ENCODE measurements at places on chromosomes 16 and 17.

GRCh38 chr16:55981557-55981956 is 106.4 kb upstream of the CES5A start:
- DNase-seq = no peak

DNA sequence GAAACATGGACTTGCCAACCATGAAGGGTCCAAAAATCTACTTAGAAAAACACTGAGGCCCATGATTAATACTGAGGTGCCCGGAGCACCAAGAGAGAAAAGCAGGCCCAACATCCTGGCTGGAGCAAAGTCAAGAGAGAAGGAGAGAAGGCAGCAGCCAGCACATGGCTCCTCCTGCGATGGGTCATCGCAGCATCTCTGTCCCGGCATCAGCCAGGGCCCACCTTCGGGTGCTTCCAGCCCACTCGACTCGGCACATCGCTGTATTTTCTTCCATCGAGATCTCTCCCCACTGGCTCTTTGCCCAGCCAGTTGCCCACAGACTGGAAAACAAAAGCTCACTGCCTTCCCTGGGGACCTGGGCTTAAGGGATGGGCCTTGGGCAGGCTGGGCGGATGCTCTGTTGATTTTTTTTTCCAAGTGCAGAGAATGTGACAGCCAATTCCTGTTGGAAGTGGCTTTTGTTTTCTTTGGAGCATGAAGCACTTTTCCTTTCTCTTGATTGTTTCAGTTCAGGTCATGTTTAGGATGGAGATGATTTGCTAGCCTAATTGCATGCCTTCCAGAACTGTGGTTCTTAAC is 58.1 kb downstream of the CYB5B start:
- no peak for DNase-seq

GRCh38 chr17:67067571-67068482 is 23.5 kb downstream of the CACNG1 start:
- DNase-seq = no peak

- DNase-seq = no peak
Observed at GRCh38 chr17:48985436-48986245, 11.5 kb upstream of the IGF2BP1 start.

DNA sequence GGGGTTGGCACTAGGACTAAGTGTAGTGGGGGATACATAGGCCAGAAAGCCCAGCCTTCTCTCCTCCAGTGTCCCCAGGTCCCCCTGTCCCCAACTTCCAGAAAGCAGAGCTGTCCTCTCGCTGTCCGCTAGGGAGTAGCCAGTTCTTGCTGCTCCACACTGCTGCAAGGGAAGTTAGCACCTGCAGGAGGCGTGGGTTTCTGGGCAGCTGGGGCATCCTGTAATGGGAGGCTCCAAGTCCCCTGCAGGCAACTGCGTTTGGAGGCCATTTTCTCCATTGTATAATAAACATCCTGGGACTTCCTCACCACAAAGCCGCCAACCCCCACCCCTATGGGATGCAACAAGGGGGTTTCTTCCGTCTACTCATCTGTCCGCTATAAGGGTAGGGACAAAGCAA is 1.7 kb downstream of the RPRML start:
- no peak for DNase-seq

DNA sequence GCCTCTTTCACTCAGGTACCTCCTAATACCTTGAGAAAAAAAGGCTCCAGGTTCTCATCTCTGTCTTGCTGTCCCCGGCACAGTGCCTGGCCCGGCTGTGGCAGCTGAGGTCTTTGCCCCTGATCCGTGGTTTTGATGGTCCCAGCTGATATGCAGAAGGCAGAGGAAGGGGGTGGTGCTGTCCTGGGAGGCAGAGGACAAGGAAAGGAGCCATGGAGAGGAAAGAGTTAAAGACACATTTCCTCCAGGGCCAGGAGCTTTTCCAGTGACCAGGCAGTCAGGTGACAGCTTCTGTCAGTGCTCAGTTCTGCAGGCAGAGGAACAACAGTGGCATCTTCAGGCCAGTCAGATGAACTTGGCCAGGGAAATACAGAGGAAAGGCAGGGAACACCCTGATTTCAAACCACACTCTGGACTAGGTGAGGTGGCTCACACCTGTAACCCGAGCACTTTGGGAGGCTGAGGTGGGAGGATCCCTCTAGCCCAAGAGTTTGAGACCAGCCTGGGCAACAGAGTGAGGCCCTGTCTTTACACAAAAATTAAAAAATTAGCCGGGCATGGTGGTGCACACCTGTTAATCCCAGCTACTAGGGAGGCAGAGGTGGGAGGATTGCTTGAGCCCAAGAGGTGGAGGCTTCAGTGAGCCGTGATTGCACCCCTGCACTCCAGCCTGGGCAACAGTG is 3.3 kb upstream of the COG1 start:
- DNase-seq = no peak

GRCh38 chr16:86040496-86040895 is 141.5 kb downstream of the IRF8 start:
- DNase-seq = no peak

GRCh38 chr17:28944862-28945741 is 6.2 kb downstream of the PHF12 start:
- no peak for DNase-seq

DNA sequence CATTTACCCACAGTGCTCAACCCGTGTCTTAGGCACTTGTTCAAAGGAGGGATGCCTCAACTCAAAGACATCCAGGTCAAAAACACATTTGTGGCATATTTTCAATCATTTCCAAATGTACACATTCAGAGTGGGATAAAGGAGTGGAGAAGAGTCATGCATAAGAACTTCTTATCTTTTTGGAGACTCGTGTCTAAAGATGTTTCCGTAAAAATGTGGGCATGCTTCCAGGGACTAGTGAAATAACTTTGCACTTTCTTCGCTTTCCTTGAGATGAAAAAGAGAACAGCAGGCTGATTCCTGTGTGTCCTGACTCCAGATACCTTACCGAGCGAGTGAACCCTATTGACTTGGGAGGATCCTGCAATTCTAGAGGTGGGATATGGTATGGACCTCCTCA is 256.6 kb upstream of the KCNJ16 start:
- no peak for DNase-seq

GRCh38 chr17:14014657-14015056 is 54.6 kb upstream of the COX10 start:
- no peak for DNase-seq

- DNase-seq = no peak
Observed at GRCh38 chr16:68526143-68526781, 12.8 kb upstream of the ZFP90 start.

GRCh38 chr17:16919663-16920627 is 52.0 kb downstream of the TNFRSF13B start:
- peak; percentile 57 for DNase-seq

GRCh38 chr16:64278196-64278595 is 843.7 kb downstream of the CDH11 start:
- no peak for DNase-seq

GRCh38 chr17:41428591-41429291 is 4.4 kb upstream of the KRT37 start:
- DNase-seq = no peak

DNA sequence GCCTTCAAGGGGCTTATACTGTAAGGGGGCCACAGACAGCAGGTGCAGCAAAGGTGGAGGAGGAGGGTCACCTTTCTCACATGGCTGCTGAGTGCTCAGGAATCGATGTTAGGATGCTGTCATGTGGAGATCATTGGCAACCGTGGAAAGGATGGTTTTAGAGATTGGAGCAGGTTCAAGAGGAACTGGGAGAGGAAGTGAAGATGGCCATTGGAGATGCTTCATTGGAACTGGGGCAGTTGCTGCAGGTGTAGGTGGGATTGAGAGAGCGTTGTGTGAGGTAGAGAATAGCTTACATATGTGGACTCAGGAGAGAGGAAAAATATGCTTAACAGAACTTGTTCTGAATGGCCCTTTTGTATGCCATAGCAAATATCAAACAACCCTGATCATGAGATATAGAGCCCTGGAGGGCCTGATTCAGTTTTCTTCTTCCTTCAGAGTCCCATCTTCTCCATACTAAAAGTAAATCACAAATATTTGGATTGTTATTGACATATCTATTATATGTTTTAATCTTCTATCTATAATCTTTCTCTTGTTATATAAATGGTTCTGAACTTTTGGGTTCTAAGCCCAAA is 40.8 kb downstream of the LDHD start:
- DNase-seq = no peak

- DNase-seq = no peak
Observed at GRCh38 chr17:72714357-72714966, 378.0 kb downstream of the SLC39A11 start.

GRCh38 chr16:83302853-83303252 is 504.9 kb upstream of the HSBP1 start:
- no peak for DNase-seq

DNA sequence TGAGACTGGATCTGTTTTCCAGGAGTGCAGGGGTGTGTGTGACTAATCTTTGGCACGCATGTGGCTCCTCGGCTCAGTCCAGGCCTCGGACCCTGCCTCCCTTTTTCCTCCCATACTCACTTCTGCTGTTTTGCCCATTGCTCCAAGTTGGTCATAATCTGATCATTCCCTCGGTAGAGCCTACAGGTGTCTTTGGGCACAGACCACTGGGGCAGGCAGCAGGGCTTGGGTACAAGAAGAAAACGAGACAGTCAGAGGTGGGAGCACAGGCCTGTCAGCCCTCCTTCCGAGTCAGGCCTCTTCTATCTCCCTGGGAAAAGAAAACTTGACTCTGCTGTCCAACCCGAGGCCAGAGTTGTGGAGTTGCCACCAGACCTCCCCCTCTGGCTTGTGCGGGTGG is 29.8 kb downstream of the DHX38 start:
- DNase-seq = no peak

- no peak for DNase-seq
Observed at GRCh38 chr16:69386596-69386995, 789 bp upstream of the TERF2 start.

DNA sequence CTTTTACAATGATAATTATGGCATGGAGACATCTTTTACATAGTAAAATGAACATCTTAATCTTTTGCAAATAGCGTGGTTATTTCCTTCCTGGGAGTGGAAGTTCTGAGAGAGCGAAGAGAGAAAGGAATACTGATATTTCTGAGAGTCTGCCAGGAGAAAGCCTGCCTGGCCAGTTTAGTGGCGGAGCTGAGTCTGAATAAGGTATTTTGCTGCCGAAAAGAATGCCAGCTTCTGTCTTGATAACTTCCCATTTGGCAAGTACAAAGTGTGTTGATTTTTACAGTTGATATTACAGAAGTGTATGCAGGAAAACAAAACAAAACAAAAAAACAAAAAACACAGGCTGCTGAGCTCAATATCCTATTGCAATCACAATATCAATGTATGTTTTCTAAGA is 55.9 kb downstream of the KCNJ2 start:
- no peak for DNase-seq

GRCh38 chr17:4236456-4236855 is 27.3 kb downstream of the ANKFY1 start:
- no peak for DNase-seq

Measured in cardiac septum (tissue), 1 donor.